ENCODE measurements at places on chromosomes 2 and 18. TPM values are rescaled to one million over a fixed set of nuclear protein-coding genes. Genes with fewer than 3 reads are reported as not detected.

Gene AQP12A
- not detected for total RNA-seq

Gene FN1
- 0.03 TPM for total RNA-seq

Gene TMEM37
- 2.1 TPM for total RNA-seq

Gene ANKAR
- 0.94 TPM for total RNA-seq

Gene GCG
- not detected for total RNA-seq

Gene LYG1
- total RNA-seq, result 0.08 TPM

Gene CCBE1
- not detected for total RNA-seq

Gene UGT1A6
- 18.3 TPM for total RNA-seq

Gene CREG2
- not detected for total RNA-seq

Gene USP40
- 20.4 TPM for total RNA-seq

Gene ASB18
- total RNA-seq, result not detected

All from HT-29 (cell line).